ENCODE measurements at places on chromosomes 3 and 15.

- DNase-seq, result no peak
Measured at GRCh38 chr15:69034352-69034751, 19.9 kb downstream of the NOX5 start.

DNA sequence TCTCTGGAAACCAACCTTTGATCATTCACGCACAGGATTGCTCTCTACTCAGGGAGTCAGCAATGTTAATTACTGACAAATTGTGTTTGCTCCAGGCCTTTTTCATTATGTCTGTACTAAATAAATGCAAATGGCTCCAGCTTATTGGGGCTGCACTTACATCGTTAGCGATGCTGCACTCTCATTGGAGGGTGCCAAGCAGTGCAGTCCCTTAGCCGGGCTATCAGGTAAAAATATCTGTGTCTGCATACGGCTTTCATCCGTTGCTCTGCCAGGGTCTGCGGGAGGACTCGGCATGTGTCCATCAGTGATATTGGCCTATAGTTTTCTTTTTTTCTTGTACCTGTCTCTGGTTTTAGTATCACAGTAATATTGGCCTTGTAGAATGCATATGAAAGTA is 471.5 kb upstream of the CADM2 start:
- DNase-seq, result no peak

DNA sequence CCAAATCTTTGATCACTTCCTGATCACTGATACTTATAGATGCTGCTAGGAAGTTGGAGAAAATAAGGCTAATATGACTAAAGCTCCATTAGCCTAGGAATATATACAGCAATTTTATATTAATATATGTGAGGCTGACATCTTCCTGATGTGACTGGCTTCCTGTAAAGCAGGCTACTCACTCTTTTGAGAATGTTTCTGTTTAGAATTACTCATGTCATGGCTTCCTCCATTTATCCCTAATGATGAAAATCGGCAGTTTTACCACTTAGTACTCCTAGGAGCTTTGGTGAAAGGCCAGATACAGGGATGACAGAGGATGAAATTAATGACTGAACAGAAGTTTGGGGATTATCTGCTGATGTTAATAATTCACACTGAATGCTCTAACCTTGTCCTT is 3.9 kb upstream of the MAP1A start:
- DNase-seq, result no peak

DNA sequence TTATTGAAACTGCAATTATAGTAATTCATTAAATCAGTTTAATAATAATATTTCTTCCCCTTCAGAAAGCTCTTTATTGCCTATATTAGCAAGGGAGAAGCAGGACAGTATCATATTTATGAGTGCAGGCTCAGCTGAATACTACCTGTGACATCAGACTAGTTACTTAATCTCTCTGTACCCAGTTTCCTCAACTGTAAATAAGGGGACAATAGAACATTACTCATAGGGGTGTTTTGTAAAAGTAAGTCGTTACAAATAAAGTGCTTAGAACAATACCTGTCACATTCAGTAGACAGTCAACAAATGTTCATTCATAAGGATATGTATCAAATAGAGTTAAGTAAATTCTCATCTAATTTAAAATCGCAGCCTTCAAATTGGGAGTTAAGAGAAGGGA is 12.1 kb upstream of the VPS39 start:
- DNase-seq, result no peak

GRCh38 chr3:112647122-112647521 is 6.2 kb upstream of the CCDC80 start:
- no peak for DNase-seq

DNA sequence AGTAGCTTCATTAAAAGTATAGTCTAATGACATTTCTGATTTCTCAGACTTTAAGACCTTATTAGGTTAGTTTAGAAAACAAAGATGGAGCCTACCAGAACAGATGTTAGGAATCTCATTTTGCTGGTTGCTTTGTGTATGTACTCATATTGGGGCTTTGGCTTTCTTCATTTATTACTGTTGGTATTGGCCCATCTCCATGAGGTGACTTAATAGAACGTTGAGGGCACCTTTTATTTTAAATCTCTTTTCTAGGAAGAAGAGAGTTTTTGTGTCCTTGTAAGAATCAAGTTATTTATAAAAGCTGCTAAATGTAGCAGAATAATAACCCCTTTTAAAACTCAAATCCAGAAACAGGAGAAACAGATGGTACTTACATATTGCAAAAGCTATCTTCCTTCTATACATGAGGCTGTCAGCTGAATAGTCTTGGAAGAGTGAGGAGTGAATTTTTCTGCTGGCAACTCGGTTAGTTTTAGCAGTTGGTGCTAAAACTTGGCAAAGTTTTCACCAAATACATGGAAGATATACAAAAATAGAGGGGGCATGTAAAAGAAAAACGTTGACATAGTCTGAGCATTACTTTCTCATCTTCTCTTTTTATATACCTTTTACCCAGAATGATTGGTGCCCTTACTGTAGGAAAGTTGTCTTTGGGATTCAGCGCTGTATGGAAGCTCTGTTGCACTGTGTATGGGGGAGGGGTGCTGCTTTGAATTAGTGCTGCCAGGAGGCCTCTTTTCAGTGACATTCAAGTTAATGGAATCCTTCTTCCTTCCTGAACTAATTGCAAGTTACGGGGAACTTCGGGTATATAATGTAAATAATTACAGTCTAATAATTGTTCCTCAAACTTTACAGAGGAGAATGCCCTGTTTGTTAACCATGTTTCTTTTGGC is 35.8 kb downstream of the CTNNB1 start:
- no peak for DNase-seq

GRCh38 chr3:2706144-2706835 is 403.9 kb downstream of the IL5RA start:
- DNase-seq, result no peak

GRCh38 chr3:19811689-19812088 is 122.3 kb downstream of the EFHB start:
- no peak for DNase-seq

DNA sequence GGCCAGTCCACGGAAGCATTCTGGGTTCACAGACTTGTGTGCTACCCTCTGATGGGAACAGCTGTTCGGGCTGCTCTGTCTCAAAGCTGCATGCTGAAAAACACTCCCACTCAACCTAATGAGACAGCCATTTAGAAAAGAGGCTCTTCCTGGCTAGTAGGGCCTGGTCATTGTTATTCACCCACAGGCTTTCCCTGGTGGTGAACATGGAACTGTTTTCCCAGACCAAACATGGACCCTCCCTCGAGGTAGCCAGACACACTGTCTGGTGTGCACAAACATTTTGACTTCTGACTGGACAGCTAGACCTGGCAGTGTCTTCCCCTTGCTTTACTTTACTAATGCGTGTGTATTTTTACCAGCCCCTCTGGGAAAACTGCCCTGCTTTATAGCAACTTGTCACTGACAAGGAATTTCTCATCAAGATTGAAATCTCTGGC is 39.0 kb downstream of the MECOM start:
- DNase-seq, result no peak

DNA sequence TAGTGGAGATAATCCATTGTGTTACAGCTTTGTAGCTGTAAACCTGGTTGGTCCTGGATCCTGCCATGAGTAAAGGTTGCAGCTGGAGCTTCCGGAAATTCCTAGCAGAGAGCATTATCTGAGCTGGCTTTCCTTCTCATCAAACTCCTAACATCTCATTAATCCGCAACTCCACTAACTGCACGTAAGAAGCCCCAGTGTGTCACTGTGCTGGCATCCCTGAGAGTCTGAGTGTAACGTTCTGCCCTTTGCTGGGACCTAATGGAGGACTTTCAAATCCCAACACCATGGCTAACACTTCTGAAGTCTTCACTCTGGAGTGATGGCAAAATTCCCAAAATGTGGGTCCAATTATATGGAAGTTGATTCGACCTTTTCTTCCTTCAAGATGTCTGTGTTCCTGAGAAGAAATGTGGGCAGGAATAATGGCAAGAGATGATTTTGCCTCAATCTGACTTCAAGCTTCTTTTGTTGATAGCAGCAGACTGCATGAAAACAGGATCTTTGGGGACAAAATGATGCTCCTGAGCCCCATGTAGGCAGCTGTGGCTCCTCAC is 9.6 kb upstream of the TRPM1 start:
- DNase-seq, result no peak

DNA sequence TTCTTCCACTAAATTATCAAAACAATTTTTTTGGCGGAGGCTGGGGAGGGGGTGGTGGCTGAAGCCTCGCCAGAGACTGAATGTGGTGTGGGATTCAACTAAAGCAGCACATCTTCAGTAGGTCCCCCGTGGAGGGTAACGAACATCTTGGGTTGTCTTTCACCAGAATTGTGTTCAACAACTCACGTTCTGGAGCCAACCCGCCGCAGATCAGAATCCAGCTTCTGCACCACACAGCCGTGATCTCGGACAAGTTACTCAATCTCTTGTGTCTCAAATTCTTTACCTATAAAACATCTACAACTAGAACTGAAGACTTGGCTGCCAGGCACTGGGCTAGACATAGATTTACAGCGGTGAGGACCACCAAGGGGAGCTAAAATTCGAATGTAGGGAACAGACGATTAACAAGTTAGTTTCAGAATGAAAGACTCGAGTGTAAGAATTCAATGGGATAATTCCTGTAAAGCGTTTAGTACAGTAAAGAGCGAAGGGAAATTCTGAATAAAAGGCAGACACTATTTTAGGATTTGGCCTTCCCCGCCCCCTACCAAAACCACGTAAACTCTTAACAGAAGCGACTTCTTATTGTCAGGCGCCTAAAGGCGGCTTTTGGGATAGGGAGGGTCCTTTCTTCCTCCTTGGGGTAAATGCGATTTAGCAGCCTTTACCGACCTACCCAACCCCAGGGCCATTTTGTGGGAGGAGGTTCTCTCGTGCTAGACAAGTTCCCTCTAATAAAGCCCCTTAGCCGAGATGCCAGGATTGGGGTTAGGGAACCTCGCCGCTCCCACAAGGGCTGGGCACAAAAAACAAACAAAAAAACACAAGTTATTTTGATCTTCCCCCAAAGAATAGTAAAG is 697 bp upstream of the RAB5A start:
- DNase-seq, result no peak

- no peak for DNase-seq
Measured at GRCh38 chr15:57820119-57820518, 113.6 kb downstream of the POLR2M start.

- DNase-seq, result no peak
Measured at GRCh38 chr3:112149136-112149535, 16.1 kb upstream of the GCSAM start.

DNA sequence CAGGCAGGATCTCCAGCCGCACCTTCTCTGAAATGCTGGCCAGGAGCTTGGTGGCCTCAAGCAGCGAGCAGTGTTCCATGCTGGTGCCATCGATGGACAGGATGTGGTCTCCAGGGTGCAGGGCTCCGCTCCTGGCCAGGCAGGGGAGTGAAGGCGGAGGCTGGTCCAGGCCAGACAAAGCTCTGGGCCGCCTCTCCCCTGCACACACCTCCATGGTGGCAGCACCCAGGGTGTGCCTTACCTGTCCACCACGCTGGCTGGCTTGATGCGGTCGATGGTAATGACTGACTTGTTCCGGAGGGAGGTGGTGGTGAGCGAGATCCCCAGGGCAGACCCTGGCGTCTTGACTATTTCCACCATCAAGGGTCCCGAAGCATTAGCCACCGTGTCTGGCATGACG is 20.0 kb downstream of the GRIP2 start:
- no peak for DNase-seq

DNA sequence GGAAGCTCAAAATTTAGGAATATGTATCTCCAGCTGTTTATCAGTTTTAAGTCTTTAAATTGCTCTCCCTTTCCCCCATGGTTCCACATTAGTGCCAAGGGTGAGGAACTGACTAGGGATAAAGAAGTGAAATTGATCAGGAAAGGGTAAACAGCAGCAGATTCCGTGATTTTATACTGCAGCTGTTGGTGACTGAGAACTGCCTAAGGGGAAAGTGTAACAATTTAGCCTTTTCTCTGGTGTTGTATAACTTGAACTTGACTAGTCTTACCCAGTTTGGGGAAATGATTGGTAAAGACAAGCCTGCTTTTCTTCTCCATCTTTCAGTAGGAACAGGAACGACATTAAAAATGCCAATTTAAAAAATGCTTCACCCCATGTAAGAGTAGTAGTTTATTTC is 5.0 kb downstream of the SPRED1 start:
- no peak for DNase-seq

- no peak for DNase-seq
Measured at GRCh38 chr3:58117561-58118181, 93.1 kb downstream of the DNASE1L3 start.

GRCh38 chr3:78889348-78889747 is 878.5 kb downstream of the ROBO1 start:
- DNase-seq, result no peak

- DNase-seq, result no peak
Measured at GRCh38 chr3:172606021-172606420, 82.8 kb upstream of the TNFSF10 start.

GRCh38 chr3:140559546-140559945 is 118.3 kb upstream of the TRIM42 start:
- no peak for DNase-seq

GRCh38 chr15:72319360-72319984 is 485 bp downstream of the CELF6 start:
- peak; percentile 85 for DNase-seq

DNA sequence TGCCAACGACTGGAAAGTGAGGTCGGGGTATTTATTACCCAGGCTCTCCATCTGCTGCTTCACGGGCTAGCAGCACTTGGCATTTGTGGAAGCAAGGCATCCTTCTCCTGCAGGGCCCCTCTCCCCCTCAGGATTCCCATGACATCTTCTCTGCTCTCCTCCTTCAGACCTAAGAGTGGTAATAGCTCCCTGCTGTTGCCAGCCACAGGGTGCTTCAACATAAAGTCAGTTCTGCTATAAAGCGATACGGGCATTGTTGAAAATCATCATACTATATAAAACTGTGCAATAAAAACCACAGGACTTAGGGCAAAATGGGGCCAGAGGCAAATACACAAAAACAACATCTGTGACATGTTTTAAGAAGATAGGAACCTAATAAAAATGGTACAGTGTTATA is 391.8 kb upstream of the ADAMTS9 start:
- DNase-seq, result no peak

GRCh38 chr15:85491691-85492090 is 111.3 kb downstream of the AKAP13 start:
- DNase-seq, result no peak

DNA sequence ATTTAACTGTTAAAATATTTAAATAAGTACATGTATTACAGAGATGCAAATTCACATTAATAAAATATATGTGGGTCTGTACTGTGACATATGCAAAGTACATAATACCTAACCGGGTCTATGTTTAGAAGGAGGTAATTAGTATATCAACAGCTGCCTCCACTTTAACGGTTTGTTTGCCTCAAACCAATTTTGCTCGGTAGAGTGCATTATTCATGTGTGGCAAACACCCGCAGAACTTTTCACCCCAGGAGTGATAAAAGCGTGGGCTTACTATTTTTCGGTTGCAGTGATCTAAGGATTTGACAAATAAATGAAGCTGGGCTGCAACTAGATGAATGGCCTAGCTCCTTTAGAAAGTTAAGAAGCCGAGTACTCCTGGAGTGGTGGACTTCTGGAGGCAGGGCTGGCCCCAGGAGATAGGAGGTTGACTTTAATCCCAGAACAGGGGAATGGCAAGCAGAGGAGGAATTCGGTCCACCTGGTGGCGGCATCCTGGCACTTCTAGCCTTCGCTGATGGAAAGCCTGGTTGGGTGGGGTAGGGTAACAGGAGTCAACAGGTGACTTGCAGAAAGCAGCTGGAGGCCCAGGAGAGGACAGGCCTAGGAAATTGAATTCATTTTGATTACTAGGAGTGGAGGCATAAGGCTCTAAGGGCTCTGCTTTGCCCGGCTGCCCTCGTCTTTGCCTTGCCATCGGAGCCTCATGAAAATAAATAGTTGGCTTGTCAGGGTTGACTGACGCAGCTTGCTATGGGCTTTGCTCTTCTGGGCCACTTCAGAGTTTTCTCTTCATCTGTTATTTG is 2.4 kb downstream of the SLCO3A1 start:
- DNase-seq, result peak; percentile 27
